Effector CD4-positive, alpha-beta T cell (primary cell): ENCODE measurements at places on chromosomes 12 and 14.

- DNase-seq, result no peak
Observed at GRCh38 chr12:102851246-102851645, 65.8 kb downstream of the PAH start.

DNA sequence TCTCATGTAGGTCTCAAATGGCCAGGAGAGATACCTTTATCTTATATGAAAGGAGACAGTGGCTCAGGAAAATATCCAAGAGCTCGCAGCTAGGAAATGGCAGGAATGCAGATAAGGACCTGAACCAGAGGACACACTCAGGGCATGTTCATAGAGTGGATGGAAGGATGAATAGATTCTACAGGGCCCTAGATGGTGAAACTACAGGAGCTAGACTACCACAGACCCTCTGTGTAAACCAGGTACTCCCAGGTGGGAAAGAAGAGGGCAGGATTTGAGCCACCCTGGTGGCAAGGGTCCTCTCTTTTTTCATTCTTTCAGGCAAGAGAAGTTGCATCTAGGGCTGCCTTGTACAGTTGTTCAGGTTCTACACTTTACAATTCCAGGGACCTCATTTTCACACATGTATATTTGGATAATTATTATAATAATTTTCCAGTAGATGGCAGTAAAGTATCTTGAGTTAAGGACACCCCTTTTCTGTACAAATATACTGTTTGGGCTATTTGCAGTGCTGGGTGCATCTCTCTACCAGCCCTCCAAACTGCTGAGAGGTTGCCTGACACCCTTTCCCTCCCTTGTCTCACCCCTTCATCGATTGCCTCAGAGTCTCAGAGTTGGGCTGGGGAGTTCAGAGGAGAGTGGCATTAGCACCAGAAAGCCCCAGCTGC is 10.5 kb upstream of the ZDHHC22 start:
- no peak for DNase-seq

- DNase-seq, result no peak
Observed at GRCh38 chr12:47920913-47921312, 16.1 kb upstream of the VDR start.

GRCh38 chr12:89573051-89573810 is 47.4 kb upstream of the POC1B start:
- no peak for DNase-seq

DNA sequence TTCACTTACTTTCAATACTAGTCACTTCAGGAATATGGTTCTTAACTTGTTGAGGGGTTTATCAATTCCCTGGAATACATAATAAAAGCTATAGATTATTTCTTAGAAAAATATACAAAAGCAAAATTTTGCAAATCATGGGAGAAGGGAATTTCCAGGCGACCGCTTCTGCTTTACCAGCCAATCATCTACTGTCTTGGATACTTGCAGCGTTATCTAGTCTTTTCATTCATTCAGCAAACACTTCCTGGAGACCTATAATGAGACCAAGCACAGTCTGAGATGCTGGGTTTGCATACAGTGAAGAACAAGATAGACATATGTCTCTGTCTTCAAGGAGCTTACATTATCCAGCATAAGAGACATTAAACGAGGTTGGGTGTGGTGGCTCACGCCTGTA is 1.5 kb upstream of the MRPL42 start:
- no peak for DNase-seq

DNA sequence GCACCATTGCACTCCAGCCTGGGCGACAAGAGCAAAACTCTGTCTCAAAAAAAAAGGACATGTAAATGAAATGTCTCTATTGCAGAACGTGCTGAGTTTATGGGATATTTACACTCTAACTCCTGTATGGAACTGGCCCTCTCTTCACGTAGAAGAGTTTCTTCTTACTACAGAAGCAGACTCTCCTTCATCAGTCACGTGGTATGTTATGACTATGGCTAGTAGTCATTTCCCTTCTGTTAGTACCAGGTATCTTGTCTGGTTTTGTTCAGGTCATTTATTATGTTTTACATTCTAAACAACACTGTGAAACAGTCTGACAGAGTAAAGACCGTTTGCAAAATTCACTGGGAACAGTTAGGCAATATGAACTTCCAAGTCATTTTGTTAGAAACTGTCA is 20.3 kb downstream of the KNTC1 start:
- no peak for DNase-seq

DNA sequence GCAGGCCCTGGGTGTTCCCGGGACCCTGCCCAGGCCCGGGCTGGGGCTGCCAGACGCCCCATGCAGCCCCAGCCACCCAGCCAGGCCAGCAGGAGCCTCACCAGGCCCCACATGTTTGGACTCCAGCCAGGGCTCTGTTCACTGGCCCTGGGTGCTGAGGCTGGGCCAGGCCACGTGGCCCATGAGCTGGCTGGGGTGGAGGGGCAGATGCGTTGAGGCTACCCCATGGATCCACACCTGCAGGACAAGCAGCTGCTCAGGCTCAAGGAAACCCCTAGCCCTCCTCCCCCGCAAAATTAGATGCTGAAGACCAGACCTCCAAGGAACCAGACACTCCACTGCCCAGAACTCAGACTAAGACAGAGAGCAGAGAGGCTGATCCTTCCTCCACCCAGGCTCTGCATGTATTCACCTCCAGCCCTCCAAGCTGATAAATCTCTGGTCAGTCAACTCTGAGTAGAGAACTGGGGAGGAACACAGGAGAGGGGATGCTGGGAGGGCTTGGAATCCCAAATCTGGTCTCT is 1.6 kb downstream of the CDH24 start:
- DNase-seq, result no peak

DNA sequence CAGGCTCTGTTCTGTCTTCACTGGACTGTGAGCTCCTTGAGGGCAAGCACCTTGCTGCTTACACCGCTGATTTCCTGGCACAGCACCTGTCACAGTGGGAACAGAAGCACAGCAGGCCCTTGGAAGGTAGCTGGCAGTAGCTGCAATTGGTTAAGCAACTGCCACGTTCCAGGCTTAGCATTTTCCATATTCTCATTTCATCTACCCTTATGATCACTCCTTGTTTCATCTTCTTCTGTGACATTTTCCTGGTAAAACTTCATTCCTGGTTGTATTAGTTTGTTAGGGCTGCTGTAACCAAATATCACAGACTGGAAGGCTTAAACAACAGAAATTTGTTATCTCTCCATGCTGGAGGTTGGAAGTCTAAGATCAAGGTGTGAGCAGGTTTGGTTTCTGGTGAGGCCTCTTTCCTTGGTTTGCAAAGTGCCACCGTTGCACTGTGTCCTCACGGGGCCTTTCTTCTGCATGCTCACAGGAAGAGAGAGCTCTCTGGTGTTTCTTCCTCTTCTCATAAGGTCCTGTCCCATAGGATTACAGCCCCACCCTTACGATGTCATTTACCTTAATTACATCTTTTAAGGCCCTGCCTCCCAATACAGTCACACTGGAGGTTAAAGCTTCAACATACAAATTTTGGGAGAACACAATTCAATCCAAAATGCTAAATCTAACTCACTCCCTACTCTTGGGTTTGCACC is 121.7 kb upstream of the CPSF6 start:
- no peak for DNase-seq

DNA sequence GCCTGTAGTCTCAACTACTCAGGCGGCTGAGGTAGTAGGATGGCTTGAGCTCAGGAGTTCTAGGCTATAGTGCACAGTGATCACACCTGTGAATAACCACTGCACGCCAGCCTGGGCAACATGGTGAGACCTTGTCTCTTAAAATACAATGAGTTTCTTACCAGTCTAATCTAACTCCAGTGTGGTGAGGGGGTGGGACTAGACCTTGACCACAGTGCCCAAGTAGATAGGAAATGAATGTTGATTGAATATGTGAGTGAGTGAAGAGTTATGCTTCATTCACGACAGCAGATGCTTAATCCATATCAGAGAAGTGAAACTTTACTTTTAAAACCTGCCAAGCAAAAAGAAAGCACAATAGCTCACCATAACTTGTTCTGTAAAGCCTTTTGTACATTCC is 11.2 kb upstream of the AK7 start:
- DNase-seq, result no peak
